Epithelial cell of proximal tubule (primary cell): ENCODE measurements at places on chromosomes 16 and 17.

GRCh38 chr16:13351181-13351580 is 449.8 kb downstream of the SHISA9 start:
- DNase-seq, result no peak

DNA sequence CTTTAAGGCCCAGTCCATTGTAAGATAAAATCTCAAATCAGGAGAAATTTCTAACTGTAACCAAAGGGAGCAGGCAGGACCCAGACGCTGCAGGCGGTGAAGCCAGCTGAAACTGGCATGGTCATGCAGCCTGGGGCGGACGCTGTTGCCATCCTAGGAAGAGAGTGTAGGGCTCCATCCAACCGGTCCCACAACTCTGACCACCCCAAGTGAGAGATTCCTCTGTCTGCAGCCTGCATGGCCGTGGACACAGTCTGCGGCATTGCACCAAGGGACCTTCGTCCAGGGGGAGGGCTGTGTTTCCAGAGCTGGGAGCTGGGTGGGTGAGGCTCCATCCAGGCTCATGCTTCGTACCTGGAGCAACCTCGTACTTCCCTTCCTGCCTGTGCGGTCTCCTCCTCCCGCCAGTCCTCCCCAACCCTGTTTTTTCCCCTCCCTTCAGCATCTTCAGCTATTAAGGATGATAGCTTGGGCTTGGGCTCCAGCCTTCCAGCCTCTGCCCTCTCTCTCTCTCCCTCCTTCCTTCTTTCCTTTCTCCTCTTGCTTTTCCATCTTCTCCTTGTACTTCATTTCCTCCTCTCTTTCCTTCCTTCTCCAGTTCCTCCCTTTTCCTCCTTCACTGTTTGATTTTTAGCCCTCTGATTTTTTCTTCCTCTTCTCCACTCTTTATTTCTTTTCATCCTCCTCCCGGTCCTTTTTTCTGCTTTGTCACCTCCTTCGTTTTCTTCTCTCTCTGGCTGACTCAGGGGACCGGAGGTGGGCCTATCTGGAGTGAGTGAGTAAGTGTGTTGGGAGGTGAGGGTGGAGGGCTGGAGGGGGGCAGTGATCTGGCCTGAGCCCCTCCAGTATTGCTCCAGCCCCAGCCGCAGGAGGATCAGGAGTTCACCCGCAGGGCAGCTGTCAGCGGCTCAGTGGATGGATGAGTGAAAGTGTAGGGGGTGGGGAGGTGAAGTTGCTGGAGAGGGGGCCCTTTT is 17.0 kb upstream of the LHX1 start:
- no peak for DNase-seq

- DNase-seq, result no peak
These were observed 7.0 kb downstream of the G6PC3 start for GRCh38 chr17:44077595-44077909.

- DNase-seq, result no peak
These were observed 6.7 kb upstream of the B9D1 start for GRCh38 chr17:19369107-19369778.

GRCh38 chr17:79045842-79046196 is 21.9 kb downstream of the C1QTNF1 start:
- no peak for DNase-seq
